Hypothalamus (tissue), 51 donors: ENCODE measurements at places on chromosomes 1 and 21.

GRCh38 chr1:99645203-99645602 lies 710 bp upstream of the PALMD start:
- DNase-seq: no peak

GRCh38 chr1:52706136-52706670 lies 8.1 kb upstream of the COA7 start:
- DNase-seq: no peak

DNA sequence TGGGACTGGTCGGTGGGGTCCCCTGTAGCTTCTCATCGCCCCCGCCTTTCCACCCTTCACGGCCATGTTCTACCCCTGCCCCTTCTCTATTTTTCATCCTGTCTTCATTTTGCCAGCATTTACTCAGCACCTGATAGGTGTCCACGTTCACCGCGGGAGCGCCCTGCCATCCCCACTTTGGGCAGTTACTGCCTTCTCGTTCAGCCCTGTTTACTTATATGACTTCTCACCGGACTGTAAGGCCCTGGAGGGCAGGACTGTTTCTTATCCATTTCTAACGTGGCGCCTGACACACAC lies 380 bp downstream of the MFN2 start:
- DNase-seq: no peak

DNA sequence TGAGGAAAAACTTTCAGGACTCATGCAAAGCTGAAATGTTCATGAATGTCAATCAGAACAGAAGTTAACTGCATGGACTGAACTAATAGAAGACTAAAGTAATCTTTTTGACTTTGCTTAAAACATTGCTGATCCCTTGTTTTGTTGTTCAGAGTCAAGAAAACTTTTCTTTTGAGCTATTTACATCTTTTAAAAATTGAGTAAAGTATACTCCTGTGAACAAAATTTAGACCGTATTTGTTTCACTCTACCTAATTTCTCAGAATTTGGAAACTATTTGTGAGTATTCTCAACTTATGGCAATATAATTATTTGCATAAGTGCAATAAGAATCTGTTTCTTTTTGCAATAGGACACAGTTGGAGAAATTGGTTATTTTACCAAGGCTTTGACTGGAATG lies 41.1 kb downstream of the INPP5B start:
- no peak for DNase-seq

GRCh38 chr1:29878501-29878900 lies 642.2 kb downstream of the PTPRU start:
- DNase-seq: no peak

DNA sequence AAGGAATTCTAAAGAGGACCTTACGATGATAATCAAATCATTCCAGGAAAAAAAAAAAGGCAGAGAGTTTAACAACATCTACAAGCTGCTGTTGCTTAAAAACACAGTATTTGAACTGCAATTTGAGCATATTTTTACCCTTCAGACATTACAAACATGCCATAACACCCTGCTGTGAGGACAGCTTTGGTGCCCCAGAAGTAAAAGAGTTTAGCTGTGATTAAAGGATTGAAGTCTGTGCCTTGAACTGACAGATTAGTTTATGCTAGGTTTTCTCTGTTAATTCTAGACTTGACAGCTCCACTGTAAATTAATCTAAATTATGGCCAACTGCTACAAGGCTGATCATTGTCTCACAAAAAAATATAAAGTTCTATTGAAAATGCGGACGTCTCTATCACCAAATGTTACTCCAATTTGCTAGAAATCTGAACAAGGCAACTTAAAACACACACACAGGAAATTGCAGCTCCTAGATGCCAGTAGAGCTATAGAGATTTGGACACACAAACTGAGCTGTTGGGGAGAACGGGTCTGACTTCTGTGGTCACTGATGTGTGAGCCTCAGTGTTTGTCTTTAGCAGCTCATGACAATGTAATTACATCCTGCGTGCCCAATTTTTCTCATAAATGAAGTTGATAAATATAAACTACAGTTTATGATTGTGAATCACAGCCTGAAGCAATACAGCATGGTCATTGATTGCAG lies 217.9 kb downstream of the NTNG1 start:
- no peak for DNase-seq
